ENCODE measurements at places on chromosomes 7 and 10. TPM values are rescaled to one million over a fixed set of nuclear protein-coding genes. Genes with fewer than 3 reads are reported as not detected.

The ADIRF gene
- total RNA-seq: not detected

The ZNF117 gene
- total RNA-seq: 2.7 TPM

The PHKG1 gene
- 1.1 TPM for total RNA-seq

The AUTS2 gene
- total RNA-seq: 14.8 TPM

The CRYGN gene
- total RNA-seq: not detected

The ZNF488 gene
- total RNA-seq: 0.27 TPM

The SFRP5 gene
- total RNA-seq: 1.9 TPM

The STEAP2 gene
- total RNA-seq: under 0.01 TPM

The FAM221A gene
- 11.6 TPM for total RNA-seq

The RSPH10B gene
- total RNA-seq: not detected
